ENCODE measurements at places on chromosomes 11 and 22.

DNA sequence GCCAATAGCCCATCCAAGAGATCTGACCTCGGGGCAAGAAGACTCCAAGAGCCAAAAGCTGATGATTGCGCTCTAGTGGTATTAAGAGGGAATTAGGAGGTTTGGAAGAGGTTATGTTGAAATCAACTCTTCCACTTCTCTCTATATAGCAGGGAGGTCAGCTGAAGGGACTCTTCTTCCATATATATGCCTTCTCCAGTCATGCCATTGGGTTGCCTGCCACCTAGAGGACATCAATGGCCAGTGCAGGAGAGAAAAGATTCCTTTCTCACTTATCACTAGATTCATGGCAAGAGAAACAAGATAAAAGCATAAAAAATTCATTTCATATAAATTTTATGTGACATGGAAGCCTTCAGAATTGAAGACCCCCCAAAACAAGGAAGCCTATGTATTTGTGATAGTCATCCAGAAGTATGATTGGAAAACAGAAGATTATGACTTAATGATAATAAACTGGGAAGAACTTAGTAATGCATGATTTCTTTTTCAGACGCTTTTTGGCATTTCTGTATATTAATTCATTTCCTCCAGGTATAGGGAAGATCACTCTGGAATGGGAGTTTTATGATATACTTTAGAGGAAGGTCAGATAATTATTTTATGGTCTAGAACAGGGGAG lies 435.1 kb upstream of the DDI1 start:
- no peak for DNase-seq

GRCh38 chr11:78708388-78708787 lies 133.7 kb upstream of the NARS2 start:
- no peak for DNase-seq

GRCh38 chr11:30818721-30819120 lies 232.6 kb upstream of the MPPED2 start:
- DNase-seq = no peak

DNA sequence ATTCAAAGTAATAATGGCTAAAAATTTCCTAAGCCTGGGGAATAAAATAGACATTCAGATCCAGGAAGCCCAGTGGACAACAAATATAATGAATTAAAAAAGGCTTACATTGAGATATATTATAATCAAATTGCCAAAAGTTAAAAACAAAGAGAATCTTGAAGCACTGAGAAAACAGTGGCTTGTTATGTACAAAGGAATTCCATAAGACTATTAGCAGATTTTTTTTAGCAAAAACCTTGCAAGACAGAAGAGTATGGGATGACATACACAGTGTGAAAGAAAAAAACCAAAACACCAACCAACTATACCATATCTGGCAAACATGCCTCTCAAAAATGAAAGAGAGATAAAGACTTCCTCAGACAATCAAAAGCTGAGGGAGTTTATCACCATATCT lies 20.7 kb downstream of the OR10V1 start:
- no peak for DNase-seq

DNA sequence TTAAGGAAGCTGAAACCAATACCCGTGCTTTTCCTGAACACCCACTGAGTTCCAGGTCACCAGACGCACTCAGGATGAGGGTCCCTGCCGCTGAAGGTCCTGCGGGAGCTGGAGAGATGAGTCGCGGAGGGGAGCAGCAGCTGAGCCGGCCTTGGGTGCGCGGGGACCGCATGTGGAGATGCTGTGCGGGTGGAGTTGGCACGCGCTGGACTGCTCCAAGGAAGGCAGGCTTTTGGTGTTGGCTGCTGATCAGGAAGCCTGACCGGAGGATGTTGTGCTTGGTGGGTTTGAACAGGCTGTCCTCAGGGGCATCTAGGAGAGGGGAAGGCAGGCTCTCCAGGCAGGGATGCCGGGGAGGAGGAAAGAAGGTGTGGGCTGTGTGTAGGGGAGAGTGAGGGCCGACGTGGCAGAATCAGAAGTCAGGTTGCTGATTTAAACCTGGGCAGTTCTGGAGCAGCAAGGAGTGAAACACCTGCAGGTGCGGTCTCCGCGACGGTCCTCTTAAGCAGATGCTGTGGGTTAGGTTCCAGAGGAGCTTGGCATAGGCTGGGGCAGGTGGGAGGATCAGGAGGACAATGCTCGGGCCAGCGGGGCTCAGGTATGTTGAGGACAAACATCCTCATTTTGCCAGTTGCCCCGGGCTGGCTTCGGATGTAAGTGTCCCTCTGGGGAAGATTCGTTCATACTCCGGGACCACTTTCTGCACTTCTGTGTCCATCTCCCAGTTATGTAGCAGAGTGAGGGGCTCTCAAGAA lies 197.5 kb upstream of the B3GAT1 start:
- DNase-seq = no peak

DNA sequence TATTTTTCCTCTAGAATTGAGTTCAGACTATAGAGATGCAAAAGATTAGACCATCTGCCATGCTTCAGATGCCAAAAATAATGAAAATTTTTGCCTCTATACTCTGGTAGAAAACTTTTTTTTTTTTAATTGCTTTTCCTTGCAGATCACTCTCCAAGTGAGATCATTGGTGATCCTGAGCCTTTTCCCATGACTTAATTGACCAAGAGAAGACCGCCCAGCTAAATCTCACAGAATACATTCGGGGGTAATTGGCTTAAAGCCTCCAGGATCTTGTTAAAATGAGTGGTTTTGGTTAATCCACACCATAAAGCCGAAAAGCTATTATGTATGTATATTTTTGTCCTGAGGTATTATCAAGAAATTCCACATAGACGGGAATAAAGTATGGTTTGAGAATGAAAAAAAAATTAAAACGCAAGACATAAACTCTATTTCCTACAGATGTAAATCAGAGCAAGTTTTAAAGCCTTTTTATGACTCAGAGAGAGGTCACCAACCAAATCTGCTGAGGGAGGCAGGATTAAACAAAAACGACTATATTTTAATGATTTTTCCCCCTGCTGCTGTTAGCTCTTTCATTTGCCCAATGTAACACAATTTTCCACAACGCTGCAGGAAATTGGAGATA lies 64.0 kb downstream of the PARVA start:
- DNase-seq = no peak

DNA sequence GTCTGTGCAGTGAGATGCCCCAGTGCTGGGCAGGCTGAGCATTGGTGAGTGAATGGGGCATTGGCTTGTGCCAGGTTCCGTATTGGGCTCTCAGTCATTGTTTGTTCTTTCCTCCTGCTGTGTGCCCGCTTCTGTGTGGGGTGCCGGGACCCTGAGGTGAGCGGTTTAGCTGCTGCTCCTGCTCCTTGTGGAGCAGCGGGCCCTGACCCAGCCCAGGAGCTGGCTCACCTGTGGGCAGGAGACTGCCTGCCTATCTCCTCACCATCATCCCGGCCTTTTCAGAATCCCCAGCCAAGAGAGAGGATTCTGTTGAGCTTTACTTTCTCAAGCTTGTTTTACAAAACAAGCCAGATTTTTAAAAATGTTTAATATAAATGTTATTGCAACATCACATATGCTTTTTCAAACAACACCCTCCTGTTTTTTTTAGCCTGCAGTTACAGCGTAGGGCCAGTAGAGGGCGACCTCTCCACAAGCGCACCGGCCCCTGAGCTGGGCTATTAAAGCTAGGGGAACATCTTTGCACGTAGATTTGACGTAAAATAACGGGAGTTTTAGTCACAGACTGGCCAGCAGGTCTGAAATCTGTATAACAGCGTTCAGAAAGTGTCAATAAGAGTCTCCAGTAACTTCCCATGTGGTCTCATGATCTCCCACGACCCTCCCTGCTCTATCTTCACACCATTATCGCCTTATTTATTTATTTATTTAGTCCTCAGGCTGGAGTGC lies 25.1 kb upstream of the RELT start:
- no peak for DNase-seq

DNA sequence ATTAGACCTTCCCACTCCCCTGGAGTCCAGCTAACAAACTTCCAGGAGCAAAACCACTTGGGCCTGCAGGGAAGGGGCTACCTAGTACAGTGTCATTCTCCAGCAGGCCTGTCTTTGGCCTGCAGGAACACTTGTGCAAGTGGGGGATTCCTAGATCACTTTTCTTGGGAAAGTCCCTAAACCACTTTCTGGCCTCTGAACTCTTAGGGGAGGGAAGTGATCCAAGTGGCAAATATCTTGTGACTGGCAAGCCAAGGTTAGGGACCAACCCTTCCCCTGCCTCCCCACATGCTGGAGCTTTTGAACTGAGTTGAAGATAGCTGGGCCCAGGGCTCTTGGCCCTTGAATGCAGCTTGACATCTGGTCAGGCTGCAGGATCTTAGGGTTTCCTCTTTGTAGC lies 17.2 kb downstream of the PPFIBP2 start:
- no peak for DNase-seq

- DNase-seq = no peak
Measured at GRCh38 chr22:23376256-23376655, 195.9 kb downstream of the BCR start.

DNA sequence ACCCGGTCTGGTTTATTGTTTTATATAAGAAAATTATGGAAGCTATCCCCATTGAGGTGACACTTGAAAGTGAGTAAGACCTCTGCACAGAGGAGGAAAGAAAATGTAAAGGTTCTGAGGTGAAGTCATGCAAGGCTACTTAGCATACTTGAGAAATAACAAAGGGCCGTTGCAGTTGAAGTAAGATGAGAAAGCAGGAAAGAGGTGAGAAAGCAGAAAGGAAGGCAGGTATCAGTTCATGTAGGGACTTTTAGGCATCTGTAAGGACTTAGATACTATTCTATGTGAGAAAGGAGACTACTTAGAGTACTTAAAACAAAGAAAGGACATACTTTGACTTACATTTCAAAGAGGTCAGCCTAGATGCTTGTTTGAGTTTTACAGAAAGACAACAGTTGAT lies 84.7 kb downstream of the CASP12 start:
- DNase-seq = no peak

DNA sequence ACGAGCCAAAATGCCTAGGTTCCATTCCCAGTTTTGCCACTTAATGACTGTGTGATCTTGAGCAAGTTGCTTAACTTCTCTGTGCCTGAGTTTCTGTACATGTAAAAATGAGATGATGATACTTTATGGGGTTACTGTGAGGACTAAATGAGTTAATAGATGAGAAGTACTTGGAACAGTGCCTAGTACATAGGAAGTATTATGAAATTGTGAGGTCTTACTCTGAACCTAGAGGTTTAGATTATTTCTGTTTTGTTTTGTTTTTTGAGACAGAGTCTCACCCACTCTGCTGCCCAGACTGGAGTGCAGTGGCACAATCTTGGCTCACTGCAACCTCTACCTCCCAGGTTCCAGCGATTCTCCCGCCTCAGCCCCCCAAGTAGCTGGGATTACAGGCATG lies 227.0 kb upstream of the POU2AF2 start:
- DNase-seq = no peak

DNA sequence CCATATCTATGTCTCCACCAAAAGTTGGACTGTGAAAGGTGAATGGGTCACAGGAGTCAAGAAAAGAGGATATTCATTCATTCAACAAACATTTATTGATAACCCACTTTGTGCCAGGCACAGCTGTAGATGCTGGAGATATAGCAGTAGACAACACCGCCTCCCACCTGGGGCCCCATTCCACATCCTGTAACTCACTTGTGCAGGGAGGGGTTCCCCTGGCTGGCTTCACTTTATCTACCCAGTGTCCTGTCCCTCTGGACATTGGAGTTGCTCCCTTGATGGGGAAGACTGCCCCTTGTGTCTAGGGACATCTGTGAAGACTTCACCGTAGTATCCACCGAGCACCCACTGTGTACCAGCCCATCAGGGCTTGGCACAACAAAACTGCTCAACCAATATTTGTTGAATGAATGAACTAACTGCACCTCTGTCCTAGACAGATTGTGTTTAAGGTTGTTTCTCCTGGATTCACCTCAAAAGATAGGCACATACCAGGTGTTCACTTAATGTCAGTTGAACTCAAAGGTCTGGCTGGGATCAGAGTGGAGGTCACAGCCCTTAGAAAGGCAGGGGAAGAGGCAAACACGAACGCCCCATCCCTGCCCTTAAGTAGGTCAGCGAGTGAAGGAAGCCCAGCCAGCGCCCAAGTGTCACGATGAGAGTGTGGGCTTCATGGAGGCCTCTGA lies 1.4 kb upstream of the OVOL1 start:
- no peak for DNase-seq

GRCh38 chr11:119831011-119831410 lies 102.0 kb upstream of the NECTIN1 start:
- no peak for DNase-seq

DNA sequence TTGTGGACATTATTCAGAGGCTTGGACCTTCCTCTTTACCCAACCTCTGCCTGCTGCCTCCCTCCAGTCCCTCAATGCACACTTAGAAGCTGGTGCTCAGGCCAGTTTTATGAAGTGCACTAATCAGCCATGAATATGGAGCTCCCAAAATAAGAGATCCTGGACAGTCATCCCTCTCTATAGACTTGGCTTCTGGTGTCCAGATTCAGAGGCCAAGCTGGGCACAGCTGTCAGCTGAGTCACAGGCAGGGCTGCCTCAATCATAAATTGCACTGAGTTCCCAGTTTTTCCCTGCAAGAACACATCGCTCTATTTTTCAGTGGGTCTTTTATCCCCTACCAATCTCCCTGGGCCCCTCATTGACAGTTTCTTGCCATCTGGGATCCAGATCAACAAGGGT lies 161.7 kb upstream of the CADM1 start:
- no peak for DNase-seq

DNA sequence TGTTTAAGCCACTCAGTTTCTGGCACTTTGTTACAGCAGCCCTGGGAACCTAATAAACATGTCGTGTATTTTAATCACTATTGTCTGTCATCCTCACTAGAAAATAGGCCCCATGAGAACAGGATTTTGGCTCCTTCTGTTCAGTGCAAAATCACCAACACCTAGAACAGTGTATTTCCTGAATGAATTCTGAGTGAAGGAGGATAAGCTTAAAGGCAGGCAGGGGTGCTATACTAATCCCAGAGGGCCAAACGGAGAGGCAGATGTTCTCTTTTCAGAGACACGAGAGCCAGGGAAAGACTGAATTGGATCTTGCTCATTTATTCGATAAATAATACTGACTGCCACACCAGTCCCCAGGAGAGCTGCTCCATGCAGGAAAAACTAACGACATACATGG lies 10.4 kb downstream of the SMCO4 start:
- DNase-seq = no peak

DNA sequence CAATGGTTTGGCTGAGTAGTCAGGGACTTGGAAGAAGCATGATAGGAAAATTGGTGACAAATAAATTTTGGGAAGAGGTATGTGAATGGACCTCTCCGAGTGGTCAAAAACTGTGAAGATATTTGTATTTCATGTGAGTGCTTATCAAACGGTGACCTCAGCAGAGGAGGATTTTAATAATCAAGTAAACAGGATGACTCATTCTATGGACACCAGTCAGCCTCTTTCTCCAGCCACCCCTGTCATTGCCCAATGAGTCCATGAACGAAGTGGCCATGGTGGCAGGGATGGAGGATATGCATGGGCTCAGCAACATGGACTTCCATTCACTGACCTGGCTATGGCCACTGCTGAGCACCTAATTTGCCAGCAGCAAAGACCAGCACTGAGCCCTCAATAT lies 21.2 kb downstream of the MS4A4E start:
- no peak for DNase-seq

- DNase-seq = no peak
Measured at GRCh38 chr11:18471995-18472394, 16.3 kb downstream of the LDHAL6A start.

GRCh38 chr11:67347964-67348749 lies 5.2 kb downstream of the POLD4 start:
- no peak for DNase-seq

Data from activated naive CD4-positive, alpha-beta T cell (primary cell).